Mesothelial cell of epicardium (in vitro differentiated cells): ENCODE measurements at places on chromosomes 1 and 21.

GRCh38 chr21:38668541-38668940 lies 137.2 kb upstream of the ETS2 start:
- H3K27ac ChIP-seq = no peak overlapping the region
- peaks cover 51% of the 10 kb centered on the region for H3K27me3 ChIP-seq
- H3K36me3 ChIP-seq = no peaks in the 10 kb centered on the region
- no peak for DNase-seq
- H3K4me3 ChIP-seq = no peak overlapping the region

DNA sequence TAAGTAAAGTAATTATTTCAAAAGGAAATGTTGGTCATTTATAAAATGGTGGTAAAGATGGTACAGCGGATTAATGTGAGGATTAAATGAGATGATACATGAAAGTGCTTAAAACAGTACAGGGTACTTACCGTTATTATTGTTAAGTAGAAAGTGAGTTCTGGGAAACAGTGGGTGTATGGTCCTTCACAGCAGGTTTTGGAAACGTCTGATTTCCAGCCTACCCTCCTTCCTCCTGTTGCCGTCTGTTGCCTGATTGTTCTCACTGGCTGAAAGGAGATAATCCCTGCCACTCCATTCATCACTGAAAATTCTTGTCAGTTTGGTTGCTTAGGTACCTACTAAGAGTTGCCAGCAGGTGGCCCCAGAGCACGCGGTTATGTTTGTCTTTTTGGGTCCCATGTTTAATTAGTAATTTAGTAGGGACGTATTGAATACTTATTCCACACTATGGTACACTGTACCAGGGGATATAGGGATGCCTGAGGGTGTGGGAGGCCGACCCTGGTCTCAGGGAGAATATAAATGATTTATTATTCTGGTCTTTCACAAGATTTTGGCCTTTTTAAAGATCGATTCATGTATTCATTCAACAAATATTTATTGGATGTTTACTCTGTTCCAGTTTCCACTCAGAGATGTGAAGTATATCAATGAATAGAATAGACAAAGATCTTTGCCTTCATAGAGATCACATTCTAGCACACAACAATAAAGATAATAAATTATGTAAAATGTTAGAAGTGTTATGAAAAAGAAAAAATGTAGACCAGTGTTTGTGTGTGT lies 30.8 kb upstream of the RPTN start:
- no peak for DNase-seq
- no peaks in the 10 kb centered on the region for H3K36me3 ChIP-seq
- H3K27ac ChIP-seq = no peak overlapping the region
- no peak overlapping the region for H3K4me3 ChIP-seq
- H3K4me1 ChIP-seq = no peaks in the 10 kb centered on the region

GRCh38 chr1:107883562-107883961 lies 81.4 kb downstream of the VAV3 start:
- H3K27me3 ChIP-seq = no peaks in the 10 kb centered on the region
- H3K36me3 ChIP-seq = no peaks in the 10 kb centered on the region
- no peak overlapping the region for H3K27ac ChIP-seq

- H3K4me3 ChIP-seq = no peak overlapping the region
- no peak for DNase-seq
- H3K4me1 ChIP-seq = peaks cover 51% of the 10 kb centered on the region
- H3K27ac ChIP-seq = no peak overlapping the region
- no peaks in the 10 kb centered on the region for H3K27me3 ChIP-seq
These were observed 11.6 kb downstream of the SUCO start for GRCh38 chr1:172544481-172545104.

- H3K27me3 ChIP-seq = no peaks in the 10 kb centered on the region
- no peak for DNase-seq
- no peaks in the 10 kb centered on the region for H3K36me3 ChIP-seq
- H3K27ac ChIP-seq = no peak overlapping the region
These were observed 73.5 kb downstream of the JAK1 start for GRCh38 chr1:64892576-64893573.

DNA sequence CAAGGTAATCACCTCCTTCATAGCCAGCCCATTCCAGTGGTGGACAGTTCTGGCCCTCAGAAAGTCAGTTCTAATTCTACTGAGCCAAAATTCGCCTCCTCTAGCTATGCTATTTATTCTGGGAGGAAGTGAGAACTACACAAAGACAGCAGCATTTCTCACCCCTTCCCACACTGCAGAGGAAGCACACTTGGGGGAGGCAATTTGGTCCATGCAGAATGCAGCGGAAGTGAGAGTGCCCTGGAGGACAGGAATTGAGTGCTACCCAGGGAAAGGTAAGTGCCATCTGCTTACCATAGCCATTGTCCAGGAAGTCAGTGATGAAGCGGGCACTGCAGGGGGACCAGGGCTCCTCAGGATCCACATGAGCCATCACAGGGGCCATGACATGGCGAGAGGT lies 3.7 kb downstream of the ADAMTS4 start:
- no peaks in the 10 kb centered on the region for H3K27me3 ChIP-seq
- no peak overlapping the region for H3K27ac ChIP-seq
- peaks cover 36% of the 10 kb centered on the region for H3K4me1 ChIP-seq
- H3K36me3 ChIP-seq = no peaks in the 10 kb centered on the region
- no peak for DNase-seq
- no peak overlapping the region for H3K4me3 ChIP-seq

DNA sequence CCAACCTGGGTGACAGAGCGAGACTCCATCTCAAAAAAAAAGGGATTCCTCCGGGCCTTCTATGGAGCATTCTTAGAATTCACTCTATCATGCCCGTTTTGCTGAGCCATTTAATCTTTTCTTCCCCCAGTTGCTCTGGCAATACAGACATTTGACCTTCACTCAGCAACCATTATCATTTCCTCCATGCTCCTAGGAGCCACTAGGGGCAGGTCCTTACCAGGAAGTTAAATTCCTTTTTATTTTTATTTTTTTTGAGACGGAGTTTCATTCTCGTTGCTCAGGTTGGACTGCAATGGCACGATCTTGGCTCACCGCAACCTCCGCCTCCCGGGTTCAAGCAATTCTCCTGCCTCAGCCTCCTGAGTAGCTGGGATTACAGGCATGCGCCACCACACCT lies 9.7 kb upstream of the CGN start:
- no peaks in the 10 kb centered on the region for H3K27me3 ChIP-seq
- H3K4me1 ChIP-seq = no peaks in the 10 kb centered on the region
- no peaks in the 10 kb centered on the region for H3K36me3 ChIP-seq
- DNase-seq = no peak

- H3K36me3 ChIP-seq = no peaks in the 10 kb centered on the region
- no peak overlapping the region for H3K27ac ChIP-seq
- no peak for DNase-seq
- peaks cover 33% of the 10 kb centered on the region for H3K4me1 ChIP-seq
These were observed 187.2 kb downstream of the FGGY start for GRCh38 chr1:59484096-59484495.
